ENCODE measurements at places on chromosomes 4 and X.

DNA sequence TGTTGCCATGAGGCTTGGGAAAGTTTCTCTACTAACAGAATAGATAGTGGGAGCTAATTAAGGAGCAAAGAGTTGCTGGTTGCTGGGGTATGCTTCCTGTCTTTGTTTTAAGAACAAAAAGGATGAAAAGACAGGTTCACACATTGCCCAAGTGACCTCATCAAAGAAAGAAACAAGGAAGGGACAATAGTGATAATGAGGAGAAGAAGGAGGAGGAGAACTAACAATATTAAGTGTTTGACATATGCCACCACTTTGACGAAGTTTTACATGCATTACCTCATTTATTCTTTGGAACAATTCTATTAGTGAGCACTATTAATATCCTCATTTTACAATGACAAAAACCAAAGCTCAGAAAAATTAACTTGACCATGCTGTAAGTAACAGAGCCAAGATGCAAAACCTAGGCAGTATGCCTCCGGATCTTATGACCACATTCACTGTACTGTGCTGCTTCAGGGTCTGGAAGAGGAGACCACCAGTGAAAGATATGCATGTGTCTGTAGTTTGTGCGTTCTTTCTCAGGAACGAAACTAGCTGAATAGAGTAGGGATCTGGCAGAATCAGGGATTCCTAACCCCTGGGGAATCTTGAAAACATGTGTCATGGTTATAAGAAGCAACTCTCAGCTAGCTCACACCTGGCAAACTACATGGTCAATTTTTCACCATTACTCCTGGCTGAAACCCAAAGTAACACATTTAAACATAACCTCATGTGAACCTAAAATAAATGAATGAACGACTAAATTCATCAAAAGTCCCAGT is 83.8 kb downstream of the MOSPD2 start:
- no peak for DNase-seq

DNA sequence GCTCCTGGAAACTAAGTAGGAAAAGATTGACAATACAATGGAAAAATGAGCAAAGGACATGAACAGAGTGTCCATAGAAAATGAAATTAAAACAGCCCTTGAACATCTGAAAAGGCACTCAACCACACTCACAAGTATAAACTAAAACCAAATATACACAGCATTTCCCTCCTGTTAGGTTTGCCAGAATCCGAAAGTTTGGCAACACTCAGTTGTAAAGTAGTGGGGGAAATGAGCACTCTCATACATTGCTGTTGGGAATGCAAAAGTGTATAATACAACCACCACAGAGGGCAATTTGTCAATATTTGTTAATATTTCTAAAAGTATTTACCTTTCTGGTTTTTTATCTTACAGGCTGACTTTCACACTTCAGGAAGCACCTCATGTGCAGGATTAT is 84.2 kb upstream of the TMEM164 start:
- DNase-seq = no peak

DNA sequence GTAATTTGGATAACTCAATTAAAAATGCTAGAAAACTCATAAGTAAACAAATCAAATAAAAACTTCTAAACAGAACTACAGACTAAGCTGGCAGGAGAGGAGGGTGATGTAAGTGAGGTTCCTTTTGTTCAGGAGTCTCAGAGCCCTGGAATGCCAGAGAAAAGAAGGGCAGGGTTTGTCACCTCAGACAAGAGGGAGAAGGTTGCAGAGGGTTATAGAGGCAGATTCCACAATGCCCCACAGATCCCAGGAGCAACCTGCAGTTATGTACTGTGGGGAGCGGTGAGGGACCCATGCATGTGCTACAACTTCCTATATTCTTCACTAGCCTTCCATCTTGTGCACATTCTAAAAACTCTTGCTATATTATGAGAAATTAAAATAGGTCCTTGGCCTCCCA is 129.7 kb downstream of the CFAP299 start:
- DNase-seq = no peak

DNA sequence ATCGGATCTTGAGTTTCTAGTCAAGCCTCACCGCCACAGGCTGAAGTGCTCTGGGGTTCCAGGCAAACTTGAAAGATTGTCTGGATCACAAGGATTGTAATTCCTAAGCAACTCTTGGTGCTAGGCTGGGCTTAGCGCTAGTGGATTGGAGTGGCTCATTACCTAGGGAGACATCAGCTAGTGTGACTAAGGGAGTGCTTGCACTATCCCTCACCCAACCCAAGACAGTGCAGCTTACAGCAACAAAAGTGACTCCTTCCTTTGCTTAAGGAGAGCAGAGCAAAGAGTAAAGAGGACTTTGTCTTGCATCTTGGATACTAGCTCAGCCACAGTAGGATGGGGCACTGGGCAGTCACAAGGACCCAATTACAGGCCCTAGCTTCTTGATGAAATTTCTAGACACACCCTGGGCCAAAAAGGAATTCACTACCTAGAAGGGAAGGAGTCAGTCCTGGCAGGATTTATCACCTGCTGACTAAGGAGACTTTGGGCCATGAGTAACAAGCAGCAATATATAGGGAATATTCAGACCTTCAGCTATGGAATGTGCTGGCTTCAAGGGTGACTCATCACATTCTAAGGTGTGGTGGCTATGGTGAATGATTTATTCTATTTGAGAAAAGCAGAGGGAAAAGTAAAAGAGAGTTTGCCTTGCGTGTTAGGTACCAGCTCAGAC is 1212.4 kb downstream of the PCDH18 start:
- no peak for DNase-seq

GRCh38 chrX:145818186-145819113 is 821 bp downstream of the SLITRK2 start:
- DNase-seq = no peak

DNA sequence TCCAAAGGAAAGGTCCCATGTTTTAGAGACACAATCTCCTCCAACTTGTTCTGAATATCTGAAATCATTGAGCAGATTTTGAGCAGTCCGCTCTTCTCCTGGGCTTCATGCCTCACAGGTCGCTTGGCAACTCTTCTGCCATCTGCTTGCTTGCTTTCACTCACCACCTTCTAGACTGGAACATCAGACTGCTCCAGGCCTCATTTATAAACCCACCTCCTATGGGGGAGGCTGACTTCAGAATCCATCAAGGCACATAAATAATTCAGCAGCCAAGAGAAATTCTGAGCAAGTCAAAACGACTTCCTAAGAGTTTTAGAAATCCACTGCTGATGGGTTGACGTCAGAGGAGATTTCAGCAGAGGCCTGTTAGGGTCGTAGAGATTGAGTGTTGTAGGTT is 64.1 kb downstream of the FAM184B start:
- no peak for DNase-seq

Measured in activated naive CD4-positive, alpha-beta T cell treated with anti-CD3 and anti-CD28 coated beads, Interleukin-2, amount 50 U/mL, for 72 hours (primary cell).